Epithelial cell of esophagus (primary cell): ENCODE measurements at places on chromosomes 2 and 18.

GRCh38 chr2:232697807-232698110, 628 bp downstream of the GIGYF2 start:
- DNase-seq: no peak

- DNase-seq: no peak
Observed at GRCh38 chr2:177037569-177037968, 175.0 kb upstream of the HNRNPA3 start.

GRCh38 chr2:225468131-225468530, 68.6 kb downstream of the NYAP2 start:
- DNase-seq: no peak

DNA sequence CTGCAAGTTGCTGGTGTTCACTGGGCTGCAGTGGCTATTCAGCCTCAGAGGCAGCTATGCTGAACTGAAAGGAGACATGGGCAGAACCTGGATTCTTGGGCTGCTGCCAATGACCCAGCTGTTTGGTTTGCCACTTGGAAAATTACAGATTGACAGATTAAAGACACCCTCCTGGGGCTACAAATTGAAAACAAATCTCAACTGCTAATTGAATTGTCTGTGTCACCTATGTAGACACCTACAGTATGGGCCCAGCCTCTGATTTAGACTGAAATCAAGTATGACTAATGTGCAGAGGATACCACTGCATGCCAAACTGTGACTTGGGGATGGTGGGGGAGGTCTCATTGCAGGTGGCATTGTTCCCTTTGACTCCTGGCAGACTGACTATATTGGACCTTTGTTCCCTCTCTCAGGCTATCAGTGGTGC, 42.8 kb downstream of the ITSN2 start:
- no peak for DNase-seq

DNA sequence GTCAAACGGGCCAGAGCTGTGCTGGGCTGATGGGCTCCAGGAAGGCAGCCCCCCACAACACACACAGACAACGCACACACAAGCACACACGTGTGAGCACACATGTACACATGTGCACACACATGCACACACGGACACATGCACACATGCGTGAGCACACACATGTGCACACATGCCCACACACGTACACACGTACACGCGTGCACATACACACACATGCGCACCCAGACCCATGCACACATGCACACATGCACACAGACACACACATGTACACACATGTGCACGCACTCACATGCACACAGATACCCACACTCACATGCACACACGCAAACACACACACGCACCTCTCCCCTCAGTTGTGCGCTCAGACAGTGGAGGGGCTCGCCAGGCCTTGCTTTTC, 31.2 kb upstream of the HPCAL1 start:
- no peak for DNase-seq
